ENCODE measurements at places on chromosomes 5 and 9.

DNA sequence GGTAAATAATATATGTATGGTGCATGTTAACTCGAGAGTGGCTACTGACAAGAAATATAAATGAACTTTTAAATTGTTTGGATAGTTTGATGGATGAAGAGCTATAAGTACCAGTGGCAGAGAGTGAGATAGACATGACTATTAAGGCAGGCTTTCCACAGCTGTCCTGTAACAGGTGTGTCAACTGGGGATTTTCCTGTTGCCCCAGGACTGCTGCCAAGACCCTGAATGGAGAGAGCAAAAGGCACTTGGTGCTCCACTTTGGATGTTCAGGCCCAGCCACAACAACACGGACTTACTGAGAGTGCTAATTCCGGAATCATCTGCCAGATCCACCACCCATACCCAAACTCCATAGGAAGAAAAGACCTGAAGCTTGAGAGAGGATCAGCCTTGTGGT, 215.1 kb downstream of the SEC61B start:
- no peak for DNase-seq

DNA sequence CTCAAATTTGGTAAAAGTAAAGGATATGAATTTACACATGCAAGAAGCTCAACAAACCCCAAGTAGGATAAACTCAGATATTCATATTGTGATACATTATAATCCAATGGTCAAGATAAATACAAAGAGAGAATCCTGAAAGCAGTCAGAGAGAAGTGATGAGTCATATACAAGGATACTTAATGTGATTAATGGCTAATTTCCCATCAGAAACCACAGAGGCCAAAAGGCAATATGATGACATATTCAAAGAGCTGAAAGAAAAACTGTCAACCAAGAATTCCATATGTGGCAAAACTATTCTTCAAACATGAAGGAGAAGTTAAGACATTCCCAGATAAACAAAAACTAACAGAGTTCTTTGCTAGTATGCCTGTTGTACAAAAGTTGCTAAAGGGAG, 19.5 kb upstream of the IRF1 start:
- DNase-seq, result no peak

- DNase-seq, result no peak
These were observed 38.1 kb downstream of the SEMA6A start for GRCh38 chr5:116536316-116537083.

GRCh38 chr9:72454871-72455491, 66.4 kb upstream of the TMC1 start:
- no peak for DNase-seq

DNA sequence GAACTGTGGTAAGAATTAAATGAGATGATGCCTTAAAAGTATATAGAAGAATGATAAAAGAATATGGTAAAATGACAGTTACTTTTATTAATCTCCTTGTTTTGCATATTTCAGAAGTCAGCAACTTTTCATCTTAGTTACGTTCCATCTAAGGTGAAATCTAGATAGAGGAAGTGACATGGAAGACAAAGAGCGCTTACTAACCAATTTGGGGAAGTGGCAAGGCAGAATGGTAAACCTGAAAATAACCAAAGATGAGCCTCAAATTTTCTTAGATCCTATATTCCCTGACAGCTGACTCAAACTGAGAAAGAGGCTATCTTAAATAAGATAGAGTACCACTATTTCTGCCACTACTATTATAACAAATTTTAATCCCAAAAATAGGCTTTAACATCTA, 52.5 kb downstream of the FGF10 start:
- no peak for DNase-seq

GRCh38 chr9:121972501-121972981, 120.6 kb downstream of the TTLL11 start:
- no peak for DNase-seq

GRCh38 chr9:18228101-18228500, 245.9 kb upstream of the ADAMTSL1 start:
- DNase-seq, result no peak

DNA sequence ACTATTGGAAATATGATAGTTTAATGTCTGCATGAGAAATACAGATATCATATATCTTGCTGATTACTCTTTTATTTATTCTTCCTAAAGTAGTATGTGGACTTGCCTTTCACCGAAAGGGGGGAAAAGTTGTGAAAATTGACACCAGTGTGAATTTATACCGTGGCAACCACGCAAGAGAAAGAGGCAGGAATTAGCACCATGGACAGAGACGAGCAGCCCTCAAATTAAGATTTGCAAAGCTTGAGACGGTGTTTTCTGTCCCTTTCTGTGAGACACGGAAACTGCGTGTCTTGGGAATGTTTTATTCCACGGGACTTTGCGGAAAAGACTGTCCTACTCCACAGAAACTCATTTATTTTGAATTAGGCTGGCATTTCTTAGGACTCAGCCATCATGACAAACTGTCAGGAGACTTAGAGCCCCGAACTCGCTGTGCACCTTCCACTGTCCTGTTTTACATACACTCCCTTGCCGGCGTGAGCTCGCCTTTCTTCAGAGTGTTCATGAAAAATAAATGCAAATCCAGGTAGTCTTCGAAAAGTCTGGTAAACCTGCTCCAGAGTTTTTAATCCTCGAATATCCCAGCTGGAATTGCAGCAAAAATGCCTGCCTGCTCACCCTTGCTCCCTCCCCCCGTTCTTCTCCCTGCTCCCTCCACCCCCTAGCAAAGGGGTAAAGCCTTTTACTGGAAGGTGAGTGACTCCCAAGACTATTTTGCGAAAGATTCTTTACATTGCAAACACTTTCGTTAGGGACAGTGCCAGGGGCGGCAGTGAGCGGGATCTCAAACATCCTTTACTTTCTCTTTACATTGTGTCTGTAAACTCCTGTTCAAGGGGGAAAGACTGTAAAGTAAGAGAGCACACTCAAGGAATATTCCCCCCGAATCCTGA, 3.8 kb upstream of the ELAVL2 start:
- no peak for DNase-seq
